ENCODE measurements at places on chromosomes 7 and 10.

DNA sequence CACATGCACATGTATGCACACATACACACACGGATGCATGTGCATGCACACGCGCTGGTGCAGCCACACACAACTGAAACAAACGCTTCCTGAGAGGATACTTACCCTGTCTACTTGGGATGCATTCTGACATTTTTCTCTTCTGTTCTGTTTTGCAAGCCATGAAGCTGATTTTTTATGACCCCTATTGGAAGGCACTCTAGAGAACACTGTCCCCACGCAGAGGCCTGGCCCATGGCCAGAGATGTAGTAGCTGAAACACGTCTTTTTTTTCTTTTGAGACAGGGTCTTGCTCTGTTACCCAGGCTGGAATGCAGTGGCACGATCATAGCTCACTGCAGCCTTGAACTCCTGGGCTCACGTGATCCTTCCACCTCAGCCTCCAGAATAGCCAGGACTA is 47.9 kb downstream of the VWA2 start:
- no peak for DNase-seq

- DNase-seq = no peak
Observed at GRCh38 chr7:151486074-151486473, 33.6 kb downstream of the RHEB start.

- DNase-seq = no peak
Observed at GRCh38 chr7:16661924-16662323, 15.9 kb downstream of the BZW2 start.

DNA sequence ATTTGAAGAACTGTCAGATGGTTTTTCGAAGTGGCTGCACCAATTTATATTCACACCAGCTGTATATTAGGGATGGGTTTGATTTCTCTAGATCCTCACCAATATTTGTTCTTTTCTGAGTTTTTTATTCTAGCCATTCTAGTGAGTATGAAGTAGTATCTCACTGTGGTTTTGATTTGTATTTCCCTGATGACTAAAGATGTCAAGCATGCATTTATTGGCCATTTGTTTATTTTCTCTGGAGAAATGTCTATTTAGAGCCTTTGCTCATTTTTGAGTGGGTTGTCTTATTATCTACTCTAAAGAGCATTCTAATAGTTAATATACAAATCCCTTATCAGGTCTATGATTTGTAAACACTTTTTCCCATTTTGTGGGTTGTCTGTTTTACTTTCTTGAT is 123.9 kb downstream of the PCLO start:
- DNase-seq = no peak

DNA sequence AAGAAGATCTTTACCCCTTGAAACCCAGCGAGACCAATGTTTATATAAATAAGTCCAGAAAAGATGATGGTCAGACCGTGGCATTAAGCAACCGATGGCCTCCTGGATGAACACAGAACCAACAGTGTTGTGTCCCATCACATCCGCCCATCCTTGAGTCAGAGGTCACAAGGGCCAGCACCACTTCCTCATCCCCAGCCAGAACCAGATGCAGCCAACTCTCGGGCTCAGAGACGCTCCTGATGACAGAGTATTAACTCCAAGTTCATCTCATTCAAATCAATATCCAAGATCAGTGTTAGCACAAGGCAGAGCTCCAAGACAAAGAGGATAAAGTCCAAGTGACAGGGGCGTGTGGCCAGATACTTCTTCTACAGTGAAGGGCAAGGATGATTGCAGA is 63.5 kb downstream of the FAM53B start:
- peak; percentile 32 for DNase-seq

DNA sequence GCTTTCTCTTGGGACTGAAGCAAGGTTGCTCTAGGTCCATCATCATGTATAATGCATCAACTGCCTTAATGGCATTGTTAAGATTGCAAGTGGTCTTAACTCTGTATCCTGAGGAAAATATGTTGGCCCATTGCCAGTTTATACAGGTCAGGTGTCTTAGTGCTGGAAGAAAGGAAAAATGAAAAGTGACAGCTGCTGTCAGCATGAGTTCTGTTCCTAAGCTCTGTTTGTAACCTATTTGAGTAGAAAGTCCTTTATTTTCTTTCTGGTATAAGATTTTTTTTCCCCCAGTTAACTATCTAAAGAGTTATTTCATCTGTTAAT is 127.2 kb downstream of the SRI start:
- DNase-seq = no peak

DNA sequence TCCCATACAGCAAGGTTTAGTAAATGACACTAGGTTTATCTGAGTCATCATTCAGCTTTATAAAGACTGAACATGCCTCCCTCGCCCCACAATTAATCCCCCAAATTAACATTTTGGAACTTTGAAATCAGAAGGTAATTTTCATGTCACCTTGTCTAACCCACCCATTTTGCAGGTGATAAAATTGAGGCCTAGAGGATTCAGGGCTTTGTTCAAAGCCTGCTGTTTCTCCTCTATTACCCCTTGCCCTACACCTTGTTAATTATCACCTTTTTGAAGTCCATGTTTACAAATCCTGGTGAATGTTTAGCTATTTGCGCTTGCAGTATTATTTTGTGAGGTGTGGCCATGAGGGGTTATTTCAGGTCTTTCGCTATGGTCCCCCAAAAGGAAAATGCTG is 120.5 kb downstream of the RTKN2 start:
- DNase-seq = no peak

DNA sequence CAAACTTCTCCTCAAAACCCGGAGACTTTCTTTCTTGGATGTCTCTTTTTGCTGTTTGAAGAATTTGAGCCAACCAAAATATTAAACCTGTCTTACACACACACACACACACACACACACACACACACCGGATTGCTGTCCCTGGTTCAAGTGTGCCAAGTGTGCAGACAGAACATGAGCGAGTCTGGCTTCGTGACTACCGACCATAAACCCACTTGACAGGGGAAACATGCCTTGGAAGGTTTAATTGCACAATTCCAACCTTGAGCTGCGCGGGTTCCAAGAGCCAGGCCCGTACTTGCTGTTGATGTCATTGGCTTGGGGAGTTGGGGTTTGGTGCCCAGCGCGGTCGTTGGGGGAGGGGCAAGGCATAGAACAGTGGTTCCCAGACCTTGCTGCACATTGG is 1.7 kb downstream of the EGFR start:
- peak; percentile 60 for DNase-seq

DNA sequence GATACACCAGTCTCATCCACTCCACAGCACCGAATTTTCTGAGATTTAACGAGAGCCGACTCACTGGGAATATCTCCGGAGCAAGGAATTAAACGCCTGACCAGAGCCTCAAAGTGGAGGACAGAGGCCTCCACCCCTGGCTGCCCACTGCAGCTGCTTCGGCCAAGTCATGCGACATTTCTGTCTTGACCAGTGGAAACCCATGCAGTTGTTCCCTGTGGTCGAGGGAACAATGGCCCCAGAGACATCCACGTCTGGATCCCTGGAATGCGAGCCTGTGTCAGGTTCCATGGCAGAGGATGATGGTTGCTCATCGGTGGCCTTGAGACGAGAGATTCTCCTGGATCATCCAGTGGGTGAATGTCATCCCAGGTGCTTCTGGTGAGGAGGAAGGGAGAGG is 65.7 kb upstream of the INSIG1 start:
- DNase-seq = no peak

GRCh38 chr7:69840248-69840647 is 242.0 kb downstream of the AUTS2 start:
- DNase-seq = no peak

DNA sequence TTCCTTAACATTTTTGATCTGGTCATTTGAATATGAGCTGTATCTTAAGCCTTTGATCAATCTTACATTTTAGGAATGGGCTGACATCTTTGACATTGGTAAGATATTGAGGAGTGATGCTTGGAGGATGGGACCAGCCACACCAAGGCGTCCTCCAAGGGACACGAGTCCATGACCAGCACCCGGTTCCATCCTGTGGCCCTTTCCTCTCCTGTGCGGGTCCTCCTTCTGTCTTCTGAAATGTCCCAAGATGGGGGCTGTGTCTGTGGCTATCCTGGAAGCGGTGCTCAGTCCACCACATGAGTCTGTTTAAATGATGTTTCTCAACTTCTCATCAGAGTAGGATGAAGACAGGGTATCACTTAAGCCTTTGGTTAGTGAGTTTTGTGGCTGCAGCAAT is 67.3 kb upstream of the SHH start:
- no peak for DNase-seq

GRCh38 chr10:13720699-13721098 is 133.9 kb downstream of the PRPF18 start:
- no peak for DNase-seq

- peak; percentile 45 for DNase-seq
Observed at GRCh38 chr7:66265566-66265965, 60.4 kb downstream of the TPST1 start.

DNA sequence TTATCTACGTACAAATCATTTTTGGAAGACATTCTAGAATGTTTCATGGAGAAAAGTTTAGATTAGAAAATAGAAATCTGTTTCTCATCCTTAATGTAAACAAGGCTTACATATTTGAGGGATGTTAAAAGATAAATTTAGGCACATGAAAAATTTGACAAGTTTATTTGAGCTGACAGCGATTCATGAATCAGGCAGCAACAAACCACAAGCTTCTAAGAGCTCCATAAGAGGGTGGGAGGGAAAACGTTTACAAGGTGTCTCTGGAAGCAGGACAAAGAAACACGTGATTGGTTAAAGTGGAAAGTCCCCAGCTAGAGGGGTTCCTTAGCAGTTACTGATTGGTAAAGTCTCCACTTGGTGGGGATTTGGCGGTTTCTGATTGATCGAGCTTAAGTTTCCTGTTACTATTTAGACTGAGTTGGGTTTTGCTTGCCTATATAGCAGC is 228.9 kb upstream of the PITRM1 start:
- DNase-seq = peak; percentile 75

DNA sequence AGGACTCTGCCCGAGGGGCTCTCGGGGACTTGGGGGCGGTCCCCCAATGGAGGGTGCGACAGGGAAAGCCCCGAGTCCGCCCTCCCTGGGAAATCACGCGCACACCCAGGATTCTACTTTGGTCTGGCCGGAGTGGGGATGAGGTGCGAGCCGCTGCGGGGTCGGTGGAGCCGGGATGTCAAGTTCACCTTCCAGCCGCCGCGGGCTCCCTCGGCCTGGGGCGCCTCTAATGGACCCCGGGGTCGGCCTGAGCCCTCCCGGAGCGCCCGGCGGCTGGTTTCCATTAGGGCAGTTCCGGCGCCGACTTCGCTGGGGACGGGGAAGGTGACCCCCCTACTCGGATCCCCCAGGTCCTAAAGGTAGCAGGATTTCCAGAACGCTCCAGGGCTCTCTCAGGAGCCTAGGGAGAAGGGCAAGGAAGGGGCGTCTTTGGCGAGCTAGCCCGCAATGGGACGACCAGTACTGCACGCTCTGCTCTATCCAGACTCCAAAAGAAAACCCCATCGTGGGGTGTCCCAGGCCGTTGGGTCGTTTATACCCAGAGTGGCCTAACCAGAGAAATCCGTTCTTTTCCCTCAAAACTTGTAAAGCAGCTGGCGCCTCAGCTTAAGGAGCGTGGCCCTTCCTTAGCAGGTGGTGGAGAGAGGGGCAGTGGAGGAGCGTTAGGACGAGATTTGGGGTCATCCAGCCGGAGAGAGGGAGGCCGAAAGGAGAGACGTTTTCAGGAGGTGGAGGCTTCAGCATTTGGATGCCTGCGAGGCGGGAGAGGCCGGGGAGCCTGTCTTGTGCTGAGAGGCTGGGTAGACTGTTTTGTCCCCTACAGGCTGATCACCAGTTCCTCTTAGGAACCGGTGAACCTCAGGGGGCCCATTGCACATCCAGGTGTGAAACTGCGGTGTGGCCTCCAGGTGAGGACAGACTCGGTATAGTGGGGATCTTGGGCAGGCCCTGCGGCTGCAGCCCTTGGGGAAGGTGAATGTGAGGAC is 860 bp upstream of the WDR86 start:
- no peak for DNase-seq

- DNase-seq = no peak
Observed at GRCh38 chr10:14040787-14041631, 289.7 kb downstream of the FRMD4A start.

GRCh38 chr7:110786328-110786965 is 304.5 kb upstream of the LRRN3 start:
- no peak for DNase-seq

DNA sequence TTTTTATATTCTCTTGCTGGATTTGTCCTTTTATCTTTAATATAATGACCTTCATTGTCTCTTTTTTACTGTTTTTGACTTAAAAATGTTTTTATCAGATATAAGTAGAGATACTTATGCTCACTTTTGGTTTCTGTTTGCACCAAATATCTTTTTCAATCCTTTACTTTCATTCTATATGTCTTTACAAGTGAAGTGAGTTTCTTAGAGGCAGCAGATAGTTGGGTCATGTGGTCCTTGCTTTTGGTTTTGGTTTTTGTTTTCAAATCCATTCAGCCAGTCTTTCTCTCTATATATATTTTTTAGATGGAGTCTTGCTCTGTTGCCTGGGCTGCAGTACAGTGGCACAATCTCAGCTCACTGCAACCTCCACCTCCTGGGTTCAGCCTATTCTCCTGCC is 932.4 kb upstream of the LRRTM3 start:
- no peak for DNase-seq
